ENCODE measurements at places on chromosomes 16 and 17.

GRCh38 chr16:46712911-46713310 lies 23.5 kb downstream of the ORC6 start:
- DNase-seq: no peak

DNA sequence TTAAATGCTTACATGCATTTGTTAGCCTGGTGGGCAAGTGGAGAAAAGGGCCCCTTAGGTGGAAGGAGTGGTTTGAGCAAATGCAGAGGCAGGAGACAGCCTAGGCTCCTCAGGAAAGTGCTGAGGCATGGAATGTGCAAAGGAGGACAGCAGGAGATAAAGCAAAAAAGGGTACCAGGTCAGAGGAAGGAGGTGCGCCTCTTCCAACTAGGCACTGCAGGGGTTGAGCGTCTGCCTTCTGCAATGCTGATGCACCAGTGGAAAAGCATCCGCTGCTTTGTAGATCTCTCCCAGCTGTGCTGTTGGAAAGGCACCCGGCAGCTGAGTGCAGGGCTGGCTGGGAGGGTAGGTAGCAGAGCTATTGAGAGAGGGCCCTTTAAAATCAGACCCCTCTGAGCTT lies 287.0 kb upstream of the XYLT1 start:
- DNase-seq: no peak

DNA sequence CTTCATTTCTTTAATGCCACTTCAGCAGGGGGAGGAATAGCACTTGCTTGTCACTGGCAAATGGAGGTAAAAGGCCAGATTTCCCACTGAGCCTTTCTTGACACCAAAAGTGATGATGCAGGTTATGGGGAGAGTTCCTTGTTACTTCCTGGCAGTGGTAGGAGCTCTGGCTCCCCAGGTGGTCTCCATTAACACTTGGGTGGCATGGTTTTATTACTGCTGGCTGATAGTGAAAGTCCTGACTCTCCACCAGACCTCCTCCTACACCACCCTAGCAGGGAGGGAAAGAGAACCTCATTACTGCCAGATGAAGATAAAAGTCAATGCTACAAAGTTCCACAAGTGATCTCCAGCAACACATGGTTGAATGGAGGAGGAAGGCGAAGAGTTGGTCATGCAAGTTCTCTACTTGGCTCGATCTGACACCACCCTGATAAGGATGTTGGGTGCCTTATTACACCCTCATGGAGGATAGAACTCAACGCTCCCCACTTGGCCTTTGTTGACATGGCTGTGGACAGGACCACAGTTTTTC lies 152.7 kb upstream of the GNAO1 start:
- no peak for DNase-seq

DNA sequence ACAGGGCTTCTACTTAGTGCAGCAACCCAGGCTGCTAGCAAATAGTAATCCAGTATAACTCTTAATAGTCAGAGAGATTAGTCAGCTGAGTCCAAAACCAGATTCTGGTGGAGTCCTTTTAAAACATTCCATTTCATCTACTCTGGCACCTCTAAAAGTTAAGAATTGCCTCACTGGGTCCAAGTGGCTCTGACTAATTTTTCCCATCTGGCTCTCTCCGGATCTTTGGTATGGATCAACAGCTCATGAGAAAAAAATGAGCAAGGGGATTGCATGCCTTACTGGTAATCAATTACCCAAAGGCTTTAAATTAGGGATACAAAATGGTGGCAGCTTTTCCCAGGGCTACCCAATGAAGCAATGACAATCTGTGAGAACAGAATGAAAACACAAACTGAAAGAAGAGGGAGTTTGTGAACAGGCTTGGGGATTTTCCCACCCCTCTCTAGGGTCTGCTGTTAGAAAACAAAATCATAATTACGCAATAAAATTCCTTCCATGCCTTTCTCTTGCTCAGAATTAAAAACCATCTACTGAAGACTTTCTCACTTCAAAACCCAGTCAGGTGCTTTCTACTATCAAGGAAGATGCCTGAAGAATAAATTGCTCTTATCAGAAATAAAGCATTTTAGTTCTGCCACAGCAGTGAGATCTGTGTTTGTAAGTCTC lies 84.6 kb upstream of the PMFBP1 start:
- no peak for DNase-seq

DNA sequence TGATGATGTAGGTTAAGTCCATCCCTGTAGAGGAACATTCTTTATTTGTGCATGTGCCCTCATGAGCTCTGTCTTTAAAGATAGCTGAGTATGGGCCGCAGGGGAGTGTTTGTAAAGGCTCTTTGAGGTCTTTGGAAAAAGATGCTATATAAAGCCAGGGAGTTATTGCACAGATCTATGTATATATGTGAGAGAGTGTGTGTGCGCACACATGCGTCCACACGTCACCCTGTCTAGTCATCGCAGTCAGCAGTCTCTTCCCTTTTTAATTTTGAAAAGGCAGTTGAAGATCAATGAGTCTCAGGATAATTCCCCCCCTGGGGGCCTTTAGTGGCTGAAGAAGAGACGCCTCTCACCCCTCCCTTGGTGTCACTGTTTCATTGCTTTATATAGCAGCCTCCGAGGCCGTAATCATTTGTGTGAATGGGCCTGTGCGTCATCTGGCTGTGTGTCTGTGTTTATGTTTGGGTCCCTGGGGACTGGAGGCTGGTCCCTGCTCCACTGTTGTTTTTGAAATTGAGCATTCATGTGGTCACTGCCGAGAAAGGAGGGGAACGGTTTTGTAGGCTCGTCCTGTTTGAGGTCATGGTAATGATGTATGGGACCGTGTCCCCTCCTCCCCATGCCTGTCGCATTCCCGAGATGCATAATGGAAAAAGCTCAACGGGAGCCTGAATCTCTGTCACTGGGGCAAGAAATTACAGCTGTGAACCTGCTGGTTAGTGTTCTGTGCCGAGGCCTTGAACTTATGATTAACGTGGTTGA lies 143.9 kb downstream of the SNX29 start:
- no peak for DNase-seq

- DNase-seq: no peak
Measured at GRCh38 chr17:44604116-44604761, 47.0 kb downstream of the FZD2 start.

- no peak for DNase-seq
Measured at GRCh38 chr16:22727285-22728166, 86.4 kb upstream of the HS3ST2 start.

DNA sequence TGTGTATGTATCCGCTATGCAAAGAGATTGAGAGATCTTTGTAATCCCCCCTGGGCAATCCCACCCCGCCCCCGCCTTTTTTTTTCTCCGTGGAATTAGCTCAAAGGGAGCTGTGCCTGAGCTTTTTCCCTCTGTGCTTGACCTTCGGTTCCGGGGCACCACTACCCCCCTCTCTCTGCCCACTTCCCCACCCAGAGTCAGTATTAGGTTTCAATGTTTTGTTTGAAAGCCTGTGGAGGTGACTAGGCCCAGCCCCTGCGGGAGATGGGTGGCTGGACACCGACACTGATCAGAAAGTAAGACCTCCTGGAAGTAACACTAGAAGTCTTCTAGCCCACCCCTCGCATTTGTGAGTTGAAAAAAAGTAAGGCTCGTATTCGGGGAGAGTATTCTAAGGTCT lies 7.0 kb downstream of the CBLN1 start:
- no peak for DNase-seq

GRCh38 chr17:10196941-10197340 lies 1.5 kb downstream of the GAS7 start:
- no peak for DNase-seq

DNA sequence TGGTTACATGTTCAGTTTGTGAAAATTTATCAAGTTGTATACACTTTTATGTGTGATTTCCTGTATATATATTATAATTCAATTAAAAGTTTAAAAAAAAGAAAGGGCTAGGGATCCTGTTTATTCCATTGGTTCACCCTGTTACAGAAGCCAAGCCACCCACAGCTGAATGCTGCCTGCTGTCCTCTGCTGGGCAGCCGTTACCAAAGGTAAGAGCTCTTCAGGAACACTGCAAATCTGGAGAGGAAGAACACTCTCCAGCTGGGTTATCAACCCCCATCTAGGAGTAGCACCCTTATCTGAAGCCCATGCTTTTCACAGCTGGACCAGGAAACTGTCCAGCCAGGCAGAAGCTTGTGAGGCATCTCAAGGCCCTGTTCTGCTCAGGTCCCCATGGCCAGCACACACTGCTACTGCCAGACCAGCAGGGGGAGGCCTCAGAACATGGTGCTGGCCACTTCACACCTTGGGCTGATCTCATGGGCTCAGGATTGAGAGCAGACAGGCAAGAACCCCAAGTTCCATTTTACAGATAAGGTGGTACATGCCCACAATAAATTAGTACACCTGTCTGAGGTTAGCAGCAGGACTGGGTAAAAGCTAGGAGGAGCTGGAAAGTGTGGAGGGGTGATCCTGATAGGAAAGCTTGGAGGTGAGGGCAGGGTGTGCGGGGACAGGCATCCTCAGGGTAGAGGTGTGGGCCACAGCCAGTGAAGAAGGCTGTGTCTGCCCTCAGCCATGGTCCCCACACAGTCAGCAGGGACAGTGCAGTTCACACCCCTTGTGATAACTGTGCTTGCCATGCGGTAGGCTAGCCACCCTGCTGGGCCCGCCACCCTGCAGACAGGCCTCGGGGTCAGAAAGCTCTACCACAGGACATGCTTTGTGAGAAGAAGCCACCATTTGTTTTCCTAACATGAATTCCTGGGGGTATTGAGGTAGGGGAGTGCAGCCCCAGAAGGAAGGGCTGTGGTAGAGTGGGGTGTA lies 54.3 kb upstream of the SREBF1 start:
- DNase-seq: peak; percentile 12

GRCh38 chr17:61832463-61832862 lies 30.9 kb downstream of the BRIP1 start:
- DNase-seq: no peak

- DNase-seq: no peak
Measured at GRCh38 chr17:40922239-40922638, 15.2 kb downstream of the KRT23 start.

DNA sequence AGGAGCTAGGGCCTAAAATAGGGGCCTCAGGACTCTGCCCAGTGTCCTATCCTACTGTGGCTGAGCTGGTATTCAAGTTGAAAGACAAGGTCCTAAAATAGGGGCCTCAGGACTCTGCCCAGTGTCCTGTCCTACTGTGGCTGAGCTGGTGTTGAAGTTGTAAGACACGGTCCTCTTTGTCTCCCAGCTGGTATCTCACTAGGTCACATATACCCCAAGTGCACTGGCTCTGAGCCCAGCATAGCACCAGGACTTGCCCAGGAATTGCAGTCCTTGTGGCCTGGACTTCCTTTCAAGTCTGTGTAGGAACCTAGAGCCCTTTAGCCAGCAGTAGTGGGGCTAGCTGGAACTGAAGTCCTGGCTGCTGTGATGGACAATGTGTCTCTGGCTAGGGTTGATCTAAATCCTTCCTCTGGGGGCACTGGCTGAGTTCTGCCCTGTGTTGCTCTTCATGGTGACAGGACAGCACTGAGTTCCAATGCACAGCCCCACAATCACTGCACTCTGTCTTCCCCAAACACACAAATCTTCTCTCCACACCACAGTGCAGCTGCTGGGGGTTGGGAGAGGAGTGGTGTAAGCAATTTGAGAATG lies 260.5 kb downstream of the HAPSTR1 start:
- DNase-seq: no peak

GRCh38 chr17:76841776-76842405 lies 26.3 kb upstream of the MGAT5B start:
- no peak for DNase-seq

DNA sequence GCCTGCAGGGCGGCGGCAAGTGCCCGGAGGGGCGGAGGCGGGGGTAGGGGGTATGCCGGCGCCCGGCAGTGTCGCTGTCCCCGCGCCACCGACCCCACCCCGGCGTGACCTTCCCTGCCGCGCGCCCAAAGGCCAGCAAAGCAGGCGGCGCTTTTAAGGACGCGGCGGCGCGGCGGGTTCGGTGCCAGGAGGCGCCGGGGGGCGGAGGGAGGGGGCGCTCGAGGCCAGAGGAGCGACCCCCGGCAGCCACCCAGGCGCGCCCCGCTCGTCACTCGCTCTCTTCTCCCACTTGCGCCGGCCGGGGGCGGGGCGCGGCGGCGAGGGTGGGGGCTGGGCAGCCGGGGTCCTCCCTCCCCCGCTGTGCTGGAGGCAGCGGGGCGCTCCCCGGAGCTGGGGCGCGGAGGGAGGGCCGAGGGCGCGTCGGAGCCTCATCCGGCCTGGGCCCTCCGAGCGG lies 8.6 kb upstream of the BAHCC1 start:
- DNase-seq: no peak

DNA sequence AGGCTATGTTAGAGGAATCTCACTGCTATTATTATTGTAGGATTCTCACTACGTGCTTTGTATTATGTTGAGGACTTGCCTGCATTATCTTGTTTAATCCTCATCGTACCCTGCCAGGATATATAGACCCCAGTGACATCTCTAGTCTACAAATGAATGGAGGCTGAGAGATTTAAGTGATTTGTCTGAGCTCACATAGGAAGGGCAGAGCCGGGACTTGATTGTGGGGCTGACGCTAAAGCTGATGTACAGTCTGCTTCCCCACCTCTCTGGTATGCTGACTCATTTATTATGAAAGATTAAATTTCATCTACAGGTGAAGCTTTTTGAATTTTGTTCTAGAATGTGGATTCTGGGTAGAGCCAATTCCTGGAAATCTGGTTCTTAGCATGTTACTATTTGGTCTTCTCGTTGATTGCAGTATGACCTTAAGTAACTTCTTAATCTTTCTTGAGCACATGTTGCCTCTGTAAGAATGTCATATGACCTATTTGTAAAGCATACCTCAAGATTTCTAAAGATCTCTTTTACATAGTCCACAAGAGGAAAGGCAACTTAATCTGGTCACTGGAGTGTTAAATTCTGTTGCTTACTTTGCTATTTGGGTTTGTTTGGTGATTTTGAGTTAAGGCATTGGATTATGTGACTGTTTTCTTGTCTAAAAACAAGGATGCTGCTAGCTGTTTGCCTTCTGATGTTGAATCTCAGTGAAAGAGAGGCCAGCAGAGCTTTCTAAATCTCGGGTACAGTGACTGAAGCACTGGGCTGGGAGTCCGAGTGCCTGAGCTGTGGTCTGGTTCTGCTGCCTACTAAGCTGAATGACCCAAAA lies 12.4 kb downstream of the METTL9 start:
- no peak for DNase-seq

DNA sequence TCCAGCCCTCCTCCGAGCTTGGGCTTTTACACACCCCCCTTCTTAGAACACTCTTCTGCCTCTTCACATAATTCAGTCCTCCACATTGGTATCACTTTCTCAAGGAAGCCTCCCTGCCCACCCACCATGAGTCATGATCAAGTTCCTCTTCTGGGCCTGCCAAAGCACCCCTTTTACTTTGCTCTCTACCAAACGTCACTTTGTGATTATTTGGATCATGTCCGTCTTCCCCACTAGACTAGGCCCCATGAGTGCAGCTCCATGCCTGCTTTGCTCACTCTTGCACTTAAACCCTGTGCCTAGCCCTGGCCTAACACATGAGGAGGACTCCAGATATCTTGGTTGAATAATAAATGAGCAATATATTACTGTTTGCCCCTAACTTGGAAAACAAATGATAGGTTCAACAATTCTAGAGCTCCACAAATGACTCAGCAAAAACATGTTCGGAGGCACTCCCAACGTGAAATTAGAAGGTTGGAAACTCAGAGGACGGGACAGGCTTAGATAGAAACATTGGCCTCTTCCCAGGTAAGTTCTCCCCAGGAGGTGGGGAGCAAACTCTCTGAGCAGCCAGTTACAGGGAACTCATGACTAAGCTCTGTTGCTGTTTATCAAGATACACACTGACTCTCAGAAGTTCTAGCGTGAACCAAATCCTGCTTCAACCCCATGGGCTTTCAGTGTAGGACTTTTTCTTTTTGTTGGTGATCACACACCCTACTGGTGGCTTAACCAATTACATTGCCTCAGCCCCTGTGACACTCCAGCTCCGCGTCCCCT lies 28.3 kb downstream of the G6PC1 start:
- DNase-seq: peak; percentile 8

- DNase-seq: no peak
Measured at GRCh38 chr16:16868727-16869126, 489.8 kb downstream of the NPIPA7 start.
